ENCODE measurements at places on chromosomes 5 and 9.

DNA sequence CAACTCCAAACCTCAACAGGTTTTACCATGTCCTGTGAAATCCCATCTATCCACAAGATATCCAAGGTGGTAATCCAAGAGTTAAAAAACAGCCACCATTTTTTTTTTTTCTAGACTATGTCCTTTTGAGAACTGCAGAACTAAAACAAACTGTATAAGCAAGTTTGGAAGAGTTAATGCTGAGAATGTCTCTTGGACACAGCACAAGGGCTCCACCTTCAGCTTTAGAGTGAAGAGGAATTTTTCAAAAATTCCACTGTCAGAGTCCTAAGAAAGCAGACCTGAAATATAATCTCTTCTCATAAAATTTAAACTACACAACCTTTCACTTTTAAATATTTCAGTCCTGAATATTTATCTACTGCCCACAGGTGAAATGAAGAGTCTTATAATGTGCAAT, 167.8 kb upstream of the CCNG1 start:
- DNase-seq: no peak

- no peak for DNase-seq
Observed at GRCh38 chr5:82404382-82404945, 126.3 kb upstream of the RPS23 start.

DNA sequence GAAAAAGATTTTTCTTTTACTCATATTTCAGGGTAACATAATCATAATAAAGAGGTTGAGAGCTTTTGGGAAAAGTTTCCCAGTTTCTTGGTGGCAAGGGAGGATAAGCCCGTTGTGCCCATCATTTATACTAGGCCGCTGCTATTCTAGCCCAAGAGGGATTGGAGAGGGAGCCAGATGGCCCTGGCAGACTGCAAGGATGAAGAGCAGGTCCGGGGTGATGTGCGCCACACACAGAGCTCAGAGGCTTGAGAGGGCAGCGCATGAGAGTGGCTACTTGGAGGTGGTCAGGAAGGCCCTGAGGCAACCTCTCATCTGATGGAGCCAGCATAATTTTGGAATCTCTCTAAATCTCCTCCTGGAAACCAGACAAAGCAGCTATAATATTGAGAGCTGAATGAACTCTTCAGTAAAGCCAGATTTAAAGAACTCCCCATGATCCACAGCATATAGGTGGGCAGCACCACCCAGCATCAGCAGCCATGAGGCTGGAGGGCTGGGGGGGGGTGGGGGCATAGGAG, 110.1 kb downstream of the MED27 start:
- DNase-seq: no peak

GRCh38 chr5:104612005-104612404, 1049.4 kb upstream of the NUDT12 start:
- no peak for DNase-seq
